Right atrium auricular region (tissue), 2 donors: ENCODE measurements at places on chromosomes 12 and 14. TPM values are rescaled to one million over a fixed set of nuclear protein-coding genes. Genes with fewer than 3 reads are reported as not detected.

The JDP2 gene
- 46.1 TPM for total RNA-seq

The ZNF740 gene
- total RNA-seq = 5.9 TPM

The C12orf42 gene
- not detected for total RNA-seq

The SPTB gene
- 102 TPM for total RNA-seq

The RSRC2 gene
- total RNA-seq = 35.6 TPM

The TAS2R46 gene
- not detected for total RNA-seq

The MDGA2 gene
- total RNA-seq = not detected

The NINJ2 gene
- 5.4 TPM for total RNA-seq

DNA sequence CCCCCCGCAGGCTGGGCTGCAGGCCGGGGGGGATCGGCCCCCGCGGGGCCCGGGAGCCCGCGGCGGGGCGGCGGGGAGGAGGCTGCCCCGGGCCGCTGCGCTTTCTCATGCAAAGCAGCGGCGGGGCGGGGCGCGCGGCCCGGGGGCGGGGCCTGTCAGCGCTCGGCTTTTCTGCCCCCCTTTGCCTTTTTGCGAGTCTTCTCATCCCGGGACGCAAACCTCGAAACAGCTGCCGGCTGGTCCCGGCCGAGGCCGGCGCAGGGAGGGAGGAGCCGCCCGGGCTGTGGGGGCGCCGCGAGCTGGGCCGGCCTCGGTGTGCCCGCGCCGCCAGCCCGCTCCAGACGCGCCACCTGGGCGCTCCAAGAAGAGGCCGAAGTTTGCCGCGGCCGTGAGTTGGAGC, at the start of gene FZD10:
FZD10 (plus strand) TSS at position 198 of the 400 bp plus-strand sequence. CDS start 479 bp downstream, outside the sequence.
- peaks cover 31% of the 10 kb centered on the region for H3K4me1 ChIP-seq
- H3K27ac ChIP-seq = no peak within 1 kb of the TSS
- no peaks in the 10 kb centered on the region for H3K36me3 ChIP-seq
- H3K27me3 ChIP-seq = peaks cover 7% of the 10 kb centered on the region

DNA sequence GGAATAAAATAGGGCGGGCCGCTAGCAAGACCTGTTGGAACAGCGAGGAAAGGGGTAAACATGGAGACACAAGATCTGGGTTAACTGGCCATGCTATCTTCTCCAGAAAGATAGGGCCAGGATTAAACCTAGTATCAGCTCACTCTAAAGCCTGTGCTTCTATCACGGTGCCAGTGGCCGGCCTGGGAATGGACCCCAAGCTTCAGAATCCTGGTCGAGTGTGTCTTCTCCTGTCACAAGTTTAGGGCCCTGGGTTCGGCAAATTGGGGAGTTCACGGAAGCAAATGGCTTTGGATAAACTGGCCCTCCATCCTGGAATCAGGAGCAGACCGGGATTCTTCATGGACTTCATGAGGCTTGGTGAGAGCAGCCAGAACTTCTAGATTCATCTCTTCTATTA, 82.2 kb downstream of the LGMN start:
- no peak overlapping the region for H3K4me3 ChIP-seq
- DNase-seq = no peak
- H3K27me3 ChIP-seq = no peaks in the 10 kb centered on the region
- peak overlapping the region; percentile 9 for H3K27ac ChIP-seq
- H3K4me1 ChIP-seq = no peaks in the 10 kb centered on the region

DNA sequence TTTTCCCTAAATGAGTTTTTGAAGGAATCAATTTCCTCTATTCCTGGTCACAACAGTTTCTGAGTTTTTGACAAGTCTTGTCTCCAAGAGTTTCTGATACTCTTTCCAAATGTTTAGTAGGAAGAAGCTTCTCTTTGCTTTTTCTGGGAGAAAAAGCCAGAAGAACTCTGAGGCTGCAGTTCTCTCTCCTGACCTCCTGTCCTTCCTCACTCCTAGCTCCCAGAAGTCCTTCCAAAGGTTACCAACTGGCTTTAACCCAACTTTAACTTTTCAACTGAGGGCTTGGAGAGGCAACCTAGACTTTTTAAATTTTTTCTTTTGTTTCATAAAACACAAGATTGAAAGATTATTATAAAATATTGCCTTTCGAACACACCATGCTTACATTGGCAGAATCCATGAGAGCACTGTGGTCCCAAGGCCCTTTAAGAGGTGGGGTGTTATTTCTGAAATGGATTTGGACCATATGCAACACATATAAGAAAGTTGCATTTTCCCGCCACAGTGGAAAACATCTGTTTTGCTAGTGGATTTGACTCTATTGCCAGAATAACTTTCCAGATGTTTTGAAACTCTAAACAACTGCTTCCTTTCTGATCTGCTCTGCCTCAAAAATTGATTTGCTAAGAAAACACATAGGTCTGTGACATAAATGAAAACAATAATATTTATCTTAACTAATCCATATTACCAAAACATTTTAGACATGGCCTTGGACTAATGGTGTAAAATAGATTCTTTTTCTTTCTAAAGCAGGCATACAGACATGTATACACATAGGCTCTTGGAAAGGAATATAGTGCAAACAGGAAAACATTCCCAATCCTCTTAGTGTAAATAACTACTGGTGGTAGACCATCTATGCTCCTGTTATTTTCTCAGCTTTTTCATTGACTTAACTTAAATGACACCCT, 22.3 kb upstream of the EPS8 start:
- H3K27ac ChIP-seq = peak overlapping the region; percentile 28
- H3K4me1 ChIP-seq = peaks cover 7% of the 10 kb centered on the region
- no peak for DNase-seq
- H3K27me3 ChIP-seq = no peaks in the 10 kb centered on the region
- no peak overlapping the region for H3K4me3 ChIP-seq

GRCh38 chr12:8638951-8639350, 23.7 kb downstream of the MFAP5 start:
- H3K36me3 ChIP-seq = no peaks in the 10 kb centered on the region
- H3K4me3 ChIP-seq = no peak overlapping the region
- DNase-seq = peak; percentile 4
- no peaks in the 10 kb centered on the region for H3K4me1 ChIP-seq
- no peak overlapping the region for H3K27ac ChIP-seq

DNA sequence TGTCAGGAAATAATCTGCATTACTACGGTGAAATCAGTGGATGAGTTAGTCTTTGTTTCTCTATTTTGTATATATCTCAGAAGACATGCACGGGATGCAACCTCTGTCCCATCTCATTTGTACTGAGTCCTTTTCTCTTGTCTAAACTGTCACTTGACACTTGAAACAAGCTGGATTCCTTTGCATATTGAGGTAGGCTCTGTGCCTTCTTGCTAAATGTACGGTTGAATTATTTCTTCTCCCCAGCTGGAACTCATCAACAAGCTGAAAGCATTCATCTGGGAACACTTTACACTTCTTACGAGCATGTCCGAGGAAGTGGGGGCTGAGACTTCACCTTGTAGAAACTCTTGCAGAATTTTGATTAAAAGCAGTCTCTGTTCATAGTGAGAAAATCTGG, 119.5 kb downstream of the VEZT start:
- H3K27ac ChIP-seq = peak overlapping the region; percentile 78
- no peaks in the 10 kb centered on the region for H3K36me3 ChIP-seq
- no peaks in the 10 kb centered on the region for H3K27me3 ChIP-seq
- H3K4me3 ChIP-seq = no peak overlapping the region

- no peaks in the 10 kb centered on the region for H3K36me3 ChIP-seq
- no peak for DNase-seq
- H3K4me3 ChIP-seq = no peak overlapping the region
- H3K27ac ChIP-seq = no peak overlapping the region
These were observed 2.4 kb upstream of the DGLUCY start for GRCh38 chr14:91111443-91111842.

DNA sequence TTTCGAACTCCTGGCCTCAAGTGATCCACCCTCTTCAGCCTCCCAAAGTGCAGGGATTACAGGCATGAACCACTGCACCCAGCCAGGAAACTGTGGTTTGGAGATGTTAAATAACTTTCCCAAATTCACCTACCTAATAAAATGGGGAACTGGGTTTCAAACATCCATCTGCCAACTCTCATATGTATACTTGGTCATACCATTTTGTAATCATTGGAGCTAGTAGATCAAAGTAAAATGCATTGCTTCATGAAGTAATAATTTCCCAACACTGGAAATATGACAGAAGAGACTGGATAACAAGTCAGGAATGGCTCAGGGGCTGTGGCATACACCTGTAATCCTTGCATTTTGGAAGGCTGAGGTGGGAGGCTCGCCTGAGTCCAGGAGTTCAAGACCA, 5.3 kb upstream of the HECTD1 start:
- H3K27me3 ChIP-seq = no peaks in the 10 kb centered on the region
- no peak overlapping the region for H3K27ac ChIP-seq
- no peak overlapping the region for H3K4me3 ChIP-seq
- DNase-seq = no peak
- no peaks in the 10 kb centered on the region for H3K4me1 ChIP-seq

DNA sequence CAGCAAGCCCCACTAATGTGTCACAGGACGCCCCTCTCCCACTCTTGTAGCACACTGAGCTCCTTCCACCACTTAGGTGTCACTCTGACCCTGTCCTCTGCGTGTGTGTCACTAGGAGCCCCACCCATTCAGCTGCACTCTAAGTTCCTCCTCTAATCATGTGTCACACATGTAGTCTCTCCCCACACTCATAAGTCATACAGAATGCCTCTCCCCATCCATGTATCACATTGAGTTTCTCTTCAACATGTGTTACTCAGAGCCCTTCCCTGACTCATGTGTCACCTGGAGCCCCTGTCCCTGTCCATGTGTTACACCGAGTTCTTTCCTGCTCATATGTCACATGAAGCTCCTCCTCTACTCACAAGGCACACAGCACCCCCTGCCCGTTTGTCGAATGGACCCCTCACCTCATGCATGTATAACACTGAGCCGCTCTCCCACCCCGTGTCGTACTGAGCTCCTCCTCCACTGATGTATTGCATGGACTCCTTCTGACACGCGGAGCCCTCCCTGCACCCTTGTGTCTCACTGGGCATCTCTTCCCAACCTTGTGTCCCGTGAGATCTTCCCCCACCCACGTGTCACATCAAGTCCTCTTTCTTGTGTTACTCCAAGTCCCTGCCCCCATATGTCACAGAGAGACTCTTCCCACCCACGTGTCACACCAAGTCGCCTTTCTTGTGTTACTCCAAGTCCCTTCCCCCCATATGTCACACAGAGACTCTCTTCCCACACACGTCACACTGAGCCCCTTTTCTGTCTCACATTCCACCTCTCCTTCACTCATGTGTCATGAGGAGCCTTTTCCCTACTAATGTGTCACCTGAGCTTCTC, 31.0 kb downstream of the RTL1 start:
- H3K27ac ChIP-seq = no peak overlapping the region
- no peaks in the 10 kb centered on the region for H3K27me3 ChIP-seq
- H3K4me3 ChIP-seq = no peak overlapping the region
- no peaks in the 10 kb centered on the region for H3K4me1 ChIP-seq

DNA sequence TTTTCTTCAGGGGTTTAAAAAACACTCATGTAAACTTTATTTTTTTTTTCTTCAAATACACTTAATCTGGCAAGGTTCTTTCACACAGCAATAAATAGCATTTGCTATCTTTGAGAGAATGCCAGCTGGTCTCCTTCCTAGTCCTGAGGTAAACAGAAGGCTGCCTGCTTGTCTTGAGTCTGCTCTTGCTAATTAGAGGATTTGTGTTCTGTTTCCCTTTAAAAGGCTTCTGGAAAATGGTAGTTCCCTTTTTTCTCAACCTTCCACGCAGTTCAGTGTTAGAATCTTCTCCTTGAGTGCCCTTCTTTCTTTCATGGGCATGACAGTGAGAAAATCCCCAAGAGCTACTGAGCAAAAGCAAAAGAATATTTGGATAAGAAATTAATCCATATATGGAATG, 92.3 kb upstream of the DCN start:
- H3K27me3 ChIP-seq = no peaks in the 10 kb centered on the region
- H3K4me1 ChIP-seq = no peaks in the 10 kb centered on the region
- DNase-seq = no peak
- no peaks in the 10 kb centered on the region for H3K36me3 ChIP-seq
- no peak overlapping the region for H3K4me3 ChIP-seq

DNA sequence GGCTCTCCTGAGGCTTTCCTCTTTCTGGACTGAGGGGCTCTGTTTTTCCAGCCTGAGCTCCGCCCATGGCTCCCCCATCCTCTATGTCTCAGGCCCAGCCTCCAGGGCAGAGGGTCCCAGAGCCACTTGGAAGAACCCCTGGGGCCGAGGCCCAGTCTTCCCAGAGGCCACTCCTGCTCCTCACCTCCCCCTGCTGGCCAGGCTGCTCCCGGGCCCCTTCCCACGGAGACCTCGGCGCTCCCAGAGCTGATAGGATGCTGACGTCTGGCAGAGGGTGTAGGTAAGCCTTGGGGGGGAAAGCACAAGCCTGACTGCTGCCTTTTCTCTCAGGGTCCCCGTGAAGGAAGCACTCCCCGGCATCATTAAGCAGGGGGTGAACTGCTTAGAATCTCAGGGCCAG, 51.4 kb downstream of the ERH start:
- H3K36me3 ChIP-seq = peaks cover 5% of the 10 kb centered on the region
- H3K27ac ChIP-seq = no peak overlapping the region
- H3K4me3 ChIP-seq = no peak overlapping the region
- no peak for DNase-seq
- H3K27me3 ChIP-seq = no peaks in the 10 kb centered on the region

GRCh38 chr12:124484067-124484466, 83.3 kb downstream of the NCOR2 start:
- no peak for DNase-seq
- H3K36me3 ChIP-seq = peaks cover 26% of the 10 kb centered on the region
- H3K4me1 ChIP-seq = peaks cover 59% of the 10 kb centered on the region

DNA sequence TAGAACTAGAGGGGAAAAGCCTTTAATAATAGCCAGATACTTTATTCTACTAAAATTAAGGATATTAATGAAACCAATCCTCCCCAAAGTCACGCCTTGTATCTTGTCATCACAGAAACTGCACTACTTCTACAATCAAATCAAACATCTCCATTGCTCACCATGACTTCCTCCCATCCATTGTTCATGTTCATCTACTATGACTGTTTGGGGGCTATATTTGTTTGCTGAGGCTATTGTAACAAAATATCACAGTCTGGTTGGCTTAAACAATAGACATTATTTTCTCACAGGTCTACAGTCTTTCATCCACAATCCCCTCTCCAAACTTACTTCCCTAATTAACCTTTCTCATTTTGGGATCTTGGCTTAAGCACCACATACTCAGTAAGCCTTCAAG, 193.6 kb upstream of the FSCB start:
- DNase-seq = no peak
- H3K4me3 ChIP-seq = no peak overlapping the region
- no peaks in the 10 kb centered on the region for H3K27me3 ChIP-seq
- no peaks in the 10 kb centered on the region for H3K4me1 ChIP-seq
- no peak overlapping the region for H3K27ac ChIP-seq

DNA sequence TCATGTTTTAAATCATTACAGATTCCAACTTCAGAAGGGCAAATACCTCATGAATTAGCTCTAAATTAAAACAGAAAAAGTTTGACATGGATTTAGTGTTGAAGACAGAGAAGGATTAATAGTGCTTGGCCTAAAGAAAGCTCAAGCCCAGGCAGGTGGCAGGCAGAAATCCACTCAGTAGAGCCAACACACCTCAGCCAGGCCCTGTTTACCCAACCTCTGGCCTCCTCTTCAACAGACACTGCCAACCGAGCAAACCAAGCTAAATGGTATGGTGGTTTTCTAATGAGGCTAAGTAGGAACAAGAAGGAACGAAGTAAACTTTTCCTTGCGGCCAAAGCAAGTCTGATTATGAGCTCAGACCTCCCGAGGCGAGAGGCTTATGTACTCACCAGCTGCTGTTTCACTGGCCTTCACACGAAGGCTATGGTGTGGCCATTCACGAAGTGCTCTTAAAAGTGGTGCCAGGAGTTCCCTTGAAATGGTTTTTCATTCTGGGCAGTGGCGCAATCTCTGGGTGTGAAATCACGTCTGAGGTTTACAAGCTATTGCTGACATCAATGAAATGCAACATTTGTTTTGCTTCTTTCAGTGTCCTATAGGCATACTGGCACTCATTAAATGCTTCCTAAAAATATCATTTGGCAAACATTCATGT, 124.1 kb upstream of the LGR5 start:
- no peaks in the 10 kb centered on the region for H3K4me1 ChIP-seq
- no peak overlapping the region for H3K4me3 ChIP-seq
- H3K27ac ChIP-seq = no peak overlapping the region
- H3K36me3 ChIP-seq = no peaks in the 10 kb centered on the region
- DNase-seq = no peak
- H3K27me3 ChIP-seq = no peaks in the 10 kb centered on the region
